BJ (cell line): ENCODE measurements at places on chromosomes 3 and 15.

- no peak for DNase-seq
These were observed 352.0 kb downstream of the LPP start for GRCh38 chr3:188505911-188506310.

DNA sequence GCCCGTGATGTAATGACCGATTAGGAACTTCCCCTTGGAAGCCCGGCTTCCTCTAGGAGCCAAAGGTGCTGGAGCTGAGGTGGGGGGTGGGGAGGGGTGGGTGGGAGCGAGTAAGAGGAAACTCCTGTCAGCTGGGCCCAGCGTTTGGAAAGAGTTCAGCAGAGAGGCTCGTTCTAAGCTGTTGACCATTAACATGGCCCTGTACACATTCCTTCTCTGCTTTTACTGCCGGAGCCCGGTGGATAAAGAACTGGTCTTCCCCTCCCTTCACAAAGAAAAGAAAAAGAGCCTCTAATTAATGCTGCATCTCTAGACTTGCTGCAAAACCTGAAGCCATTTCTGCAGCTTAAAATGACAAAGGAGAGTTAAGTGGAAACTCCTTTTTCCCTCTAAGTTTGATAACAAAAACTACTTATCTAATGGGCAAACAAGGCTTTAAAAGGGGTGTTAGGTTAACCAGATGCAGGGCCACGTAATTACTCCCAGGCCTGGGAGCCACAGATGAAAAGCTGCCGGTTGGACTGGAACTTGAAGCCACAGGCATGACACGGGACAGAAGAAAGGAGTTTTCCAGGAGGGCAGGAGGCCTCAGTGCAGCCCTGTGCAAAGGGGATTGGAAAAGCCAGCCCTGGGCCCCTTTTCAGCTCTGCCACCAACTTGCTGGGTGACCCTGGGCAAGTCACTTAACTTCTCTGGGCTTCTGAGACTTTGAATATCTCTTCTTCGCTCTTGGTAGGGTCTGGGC lies 71.3 kb downstream of the SMAD6 start:
- no peak for DNase-seq

DNA sequence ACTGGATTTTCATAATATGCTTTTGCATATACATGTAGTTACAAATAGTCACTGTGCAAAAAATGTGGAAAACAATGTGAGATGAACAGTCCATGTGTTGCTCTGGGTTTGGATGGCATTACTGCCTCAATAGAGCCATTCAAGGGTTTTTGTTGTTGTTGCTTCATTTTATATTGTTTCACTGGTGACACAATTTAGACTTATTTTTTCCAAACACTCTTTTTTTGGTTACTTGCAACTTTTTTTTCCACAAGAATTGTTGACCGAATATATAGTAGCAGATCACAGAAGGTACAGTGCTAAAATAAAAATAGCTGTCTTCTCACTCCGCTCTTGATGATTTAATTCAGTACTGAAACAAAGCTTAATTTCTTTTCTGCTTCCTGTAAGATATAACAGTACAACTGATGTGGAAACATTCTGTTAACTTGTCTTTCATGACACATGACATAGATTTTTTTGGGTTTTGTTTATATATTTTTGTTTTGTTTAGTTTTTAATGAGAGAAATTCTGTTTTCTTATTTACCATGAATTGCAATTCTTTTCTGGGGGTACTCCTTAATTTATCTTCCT lies 618.6 kb downstream of the NAALADL2 start:
- DNase-seq, result no peak

GRCh38 chr3:77134769-77135168 lies 94.9 kb downstream of the ROBO2 start:
- no peak for DNase-seq

- no peak for DNase-seq
These were observed 40.9 kb downstream of the CBLB start for GRCh38 chr3:105827959-105828358.

DNA sequence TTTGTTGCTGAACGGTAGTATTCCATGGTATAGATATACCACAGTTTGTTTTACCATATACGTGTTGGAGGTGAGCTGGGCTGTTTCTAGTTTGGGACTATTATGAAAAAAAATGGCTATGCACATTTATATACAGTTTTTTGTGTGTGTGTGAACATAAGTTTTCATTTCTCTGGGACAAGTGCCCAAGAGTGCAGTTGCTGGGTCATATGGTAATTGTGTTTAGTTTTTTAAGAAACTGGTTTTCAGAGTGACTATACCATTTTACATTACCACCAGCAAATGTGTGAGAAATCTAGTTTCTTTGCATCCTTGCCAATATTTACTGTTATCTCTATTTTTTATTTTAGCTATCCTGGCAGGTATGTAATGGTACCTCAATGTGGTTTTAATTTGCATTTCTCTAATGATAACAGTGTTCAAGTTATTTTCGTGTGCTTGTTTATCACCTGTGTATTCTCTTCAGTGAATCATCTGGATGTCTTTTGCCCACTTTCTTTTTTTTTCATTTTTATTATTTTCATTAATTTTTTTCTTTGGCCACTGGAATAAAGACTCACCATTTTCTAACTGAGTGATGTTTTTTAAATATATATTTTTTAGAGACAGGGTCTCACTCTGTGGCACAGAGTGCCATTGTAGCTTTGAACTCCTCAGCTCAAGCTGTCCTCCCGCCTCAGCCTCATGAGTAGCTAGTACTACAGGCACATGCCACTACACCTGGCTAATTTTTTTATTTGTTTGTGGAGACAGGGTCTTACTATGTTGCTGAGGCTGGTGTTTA lies 75.3 kb downstream of the ZNF609 start:
- no peak for DNase-seq

DNA sequence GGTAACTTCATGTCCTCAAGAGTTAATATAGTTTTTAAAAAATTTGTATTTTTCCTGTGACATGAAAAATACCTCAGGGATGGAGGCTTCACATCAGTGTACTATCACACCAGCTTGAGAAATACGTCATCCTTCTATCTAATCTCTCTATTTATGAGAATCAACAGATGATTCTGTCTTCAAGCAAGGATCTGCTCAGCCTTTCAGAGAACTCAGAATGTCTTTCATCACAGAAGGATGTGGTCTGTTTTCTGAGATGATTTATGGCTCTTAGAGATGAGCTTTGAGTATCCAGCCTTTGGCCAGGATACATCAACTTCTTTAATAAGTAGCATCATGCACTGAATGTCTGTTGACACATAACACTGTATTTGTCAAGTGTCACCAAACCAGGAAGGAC lies 193.9 kb downstream of the DTWD1 start:
- no peak for DNase-seq

DNA sequence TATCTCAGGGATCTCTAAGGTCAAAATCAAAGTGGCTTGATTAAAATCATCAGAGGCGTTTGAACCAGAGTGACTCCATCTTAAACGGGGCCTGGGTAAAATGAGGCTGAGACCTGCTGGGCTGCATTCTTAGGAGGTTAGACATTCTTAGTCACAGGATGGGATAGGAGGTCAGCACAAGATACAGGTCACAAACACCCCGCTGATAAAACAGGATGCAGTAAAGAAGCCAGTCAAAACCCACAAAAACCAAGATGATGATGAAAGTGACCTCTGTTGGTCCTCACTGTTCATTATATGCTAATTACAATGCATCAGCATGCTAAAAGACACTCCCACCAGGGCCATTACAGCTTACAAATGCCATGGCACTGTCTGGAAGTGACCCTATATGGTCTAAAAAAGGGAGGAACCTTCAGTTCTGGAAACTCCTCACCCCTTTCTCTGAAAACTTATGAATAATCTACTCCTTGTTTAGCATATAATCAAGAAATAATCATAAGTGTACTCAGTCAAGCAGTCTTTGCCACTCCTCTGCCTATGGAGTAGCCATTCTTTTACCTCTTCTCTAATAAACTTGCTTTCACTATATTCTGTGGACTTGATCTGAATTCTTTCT lies 143.3 kb upstream of the SLCO3A1 start:
- DNase-seq, result no peak

DNA sequence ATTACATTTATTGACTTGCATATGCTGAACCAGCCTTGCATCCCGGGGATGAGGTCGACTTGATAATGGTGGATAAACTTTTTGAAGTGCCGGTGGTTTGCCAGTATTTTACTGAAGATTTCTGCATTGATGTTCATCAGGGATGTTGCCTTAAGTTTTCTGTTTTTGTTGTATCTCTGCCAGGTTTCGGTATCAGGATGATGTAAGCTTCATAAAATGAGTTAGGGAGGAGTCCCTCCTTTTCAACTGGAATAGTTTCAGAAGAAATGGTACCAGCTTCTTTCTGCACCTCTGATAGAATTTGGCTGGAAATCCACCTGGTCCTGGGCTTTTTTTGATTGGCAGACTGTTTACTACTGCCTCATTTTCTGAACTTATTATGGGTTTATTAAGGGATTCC lies 250.8 kb downstream of the TBC1D5 start:
- no peak for DNase-seq

DNA sequence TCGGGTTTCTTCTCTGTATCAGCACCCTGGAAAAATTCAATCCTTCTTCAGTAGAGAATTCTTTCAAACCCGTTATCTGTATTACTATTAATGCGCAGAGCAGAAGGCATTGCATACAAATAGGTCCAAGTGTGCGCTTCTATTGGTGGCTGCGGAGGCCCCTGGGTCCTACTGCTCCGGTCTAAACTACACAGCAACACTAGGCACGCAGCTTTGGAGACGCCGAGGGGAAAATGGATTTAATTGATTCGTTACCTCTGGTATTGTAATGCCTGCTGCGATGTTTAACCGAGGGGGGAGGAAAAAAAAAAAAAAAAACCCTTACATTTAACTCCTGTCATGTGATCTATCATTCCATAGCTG lies at the start of gene ROBO1:
Gene ROBO1, minus strand, starts transcription at position 94 of the 363 bp plus-strand sequence.
- no peak for DNase-seq

- no peak for DNase-seq
These were observed 137.0 kb downstream of the ADAMTS17 start for GRCh38 chr15:100204771-100205170.

- DNase-seq, result peak; percentile 98
These were observed 24.8 kb downstream of the ANAPC13 start for GRCh38 chr3:134460965-134461364.

DNA sequence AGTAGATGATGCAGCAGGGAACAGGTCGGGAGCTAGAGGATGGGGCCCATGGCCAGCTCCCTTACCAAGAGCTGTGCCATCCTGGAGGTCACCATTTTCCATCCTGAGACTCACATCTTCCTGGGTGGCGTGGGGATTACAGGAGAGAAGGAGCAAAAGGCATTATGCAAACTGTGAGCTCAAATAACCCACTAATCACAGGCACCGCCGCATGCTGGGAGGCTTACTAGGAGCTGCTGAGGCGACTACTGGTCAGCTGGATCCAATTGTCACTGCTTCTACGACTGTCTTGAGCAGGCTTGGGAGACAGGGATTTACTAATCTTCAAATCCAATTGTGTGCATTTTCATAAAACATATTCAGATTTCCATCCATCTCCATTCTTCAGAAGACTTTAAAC lies 12.5 kb upstream of the KBTBD12 start:
- no peak for DNase-seq

DNA sequence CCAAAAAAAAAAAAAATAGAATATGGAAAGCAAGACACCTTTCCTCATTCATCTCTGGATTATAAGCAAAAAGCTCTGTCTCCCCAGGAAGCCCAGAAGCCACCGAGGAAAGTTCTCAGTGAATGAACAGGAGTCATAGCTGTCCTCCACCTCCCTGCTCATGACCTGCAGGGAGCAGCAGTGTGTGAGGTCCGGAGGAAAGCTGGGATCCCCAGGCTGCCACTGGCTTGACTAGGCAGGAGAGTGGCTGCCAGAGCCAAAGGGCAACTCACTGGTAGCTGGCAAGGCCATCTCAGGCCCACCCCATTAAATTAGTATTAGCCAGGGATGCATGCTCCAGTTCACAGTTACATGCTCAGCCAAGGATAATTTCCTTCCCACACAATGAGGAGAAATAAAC lies 191.6 kb upstream of the STT3B start:
- DNase-seq, result no peak

DNA sequence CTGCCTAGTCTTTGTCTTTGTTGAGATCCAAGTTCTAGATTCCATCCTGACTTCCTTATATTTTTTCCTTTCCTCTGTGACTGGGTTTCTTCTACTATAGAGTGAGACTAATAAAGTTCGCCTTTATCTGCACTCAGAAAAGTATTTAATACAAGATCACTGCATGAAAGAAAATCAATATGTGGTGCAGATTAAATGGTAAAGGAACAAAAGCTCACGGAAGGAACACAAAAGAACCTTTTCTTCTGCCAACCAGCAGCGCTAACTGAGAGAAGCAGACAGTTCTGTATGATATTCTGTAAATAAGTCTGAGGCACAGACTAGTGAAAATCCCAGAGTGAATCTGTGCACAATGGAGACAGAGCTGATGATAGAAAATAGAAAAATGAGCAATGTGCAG lies 31.6 kb upstream of the MCTP2 start:
- DNase-seq, result no peak

GRCh38 chr3:31505371-31506048 lies 27.2 kb upstream of the STT3B start:
- no peak for DNase-seq

DNA sequence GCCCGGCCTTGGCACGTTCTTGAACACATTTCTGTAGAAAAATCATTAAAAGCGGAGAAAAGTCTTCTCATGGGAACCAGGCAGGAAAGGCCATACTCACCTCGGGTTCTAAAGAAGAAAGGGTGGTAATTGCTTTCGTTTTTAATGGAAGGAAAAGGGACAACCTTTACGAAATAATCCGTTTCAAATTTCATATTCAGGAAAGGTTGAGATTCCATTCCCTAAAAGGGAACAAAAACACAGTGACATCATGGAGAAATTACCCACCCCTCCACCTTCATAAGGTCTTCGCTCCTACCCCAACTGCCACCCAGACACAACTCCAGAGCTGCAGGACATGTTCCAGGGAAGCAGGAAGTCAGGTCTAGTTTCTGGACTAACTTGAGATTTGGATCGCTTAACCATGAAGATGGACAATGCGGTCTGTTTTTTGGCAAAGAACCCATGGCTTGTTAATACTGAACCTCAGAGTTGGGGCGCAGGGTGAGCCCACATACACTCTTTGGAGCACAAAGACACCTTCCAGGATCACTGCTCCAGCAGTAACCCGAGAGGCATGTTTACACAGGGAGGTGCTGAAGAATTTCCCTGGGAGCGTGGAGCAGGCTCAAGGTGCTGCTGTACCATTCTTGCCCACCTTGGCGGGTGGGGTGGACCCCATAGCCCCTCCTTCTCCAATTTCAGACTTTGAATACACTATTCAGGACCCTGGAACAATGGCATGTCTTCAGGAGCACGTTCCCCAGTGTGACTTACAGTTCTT lies 49.2 kb downstream of the SPATA12 start:
- no peak for DNase-seq
